ENCODE measurements at places on chromosomes 1 and 21. TPM values are rescaled to one million over a fixed set of nuclear protein-coding genes. Genes with fewer than 3 reads are reported as not detected.

LCE2B gene
- not detected for total RNA-seq

ZNF683 gene
- not detected for total RNA-seq

HS2ST1 gene
- 24.6 TPM for total RNA-seq

C1QC gene
- total RNA-seq: not detected

GPR161 gene
- total RNA-seq: 14.1 TPM

HPCA gene
- not detected for total RNA-seq

KMO gene
- total RNA-seq: 5.2 TPM

SLAMF7 gene
- total RNA-seq: not detected

RYR2 gene
- 0.36 TPM for total RNA-seq

ERRFI1 gene
- 5.1 TPM for total RNA-seq

OLFM3 gene
- total RNA-seq: not detected

SYT14 gene
- total RNA-seq: 36.1 TPM

CELSR2 gene
- 25.8 TPM for total RNA-seq

EPHX1 gene
- 90.1 TPM for total RNA-seq

All from melanocyte of skin (primary cell).